ENCODE measurements at places on chromosomes 4 and X.

DNA sequence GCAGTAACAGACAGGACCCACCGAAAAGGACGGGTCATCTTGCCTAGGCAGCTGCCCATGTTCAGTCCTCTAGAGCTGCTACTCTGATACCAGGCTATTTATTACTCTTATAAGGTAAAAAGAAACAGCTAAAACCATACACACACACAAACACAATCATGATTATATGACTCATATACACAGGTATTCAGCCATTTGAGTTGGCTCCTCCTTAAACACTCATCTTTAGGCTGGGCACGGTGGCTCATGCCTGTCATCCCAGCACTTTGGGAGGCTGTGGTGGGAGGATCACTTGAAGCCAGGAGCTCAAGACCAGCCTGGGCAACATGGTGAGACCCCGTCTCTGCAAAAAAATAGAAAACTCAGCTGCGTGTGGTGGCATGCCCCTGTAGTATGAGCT, 76.6 kb downstream of the F11 start:
- no peak for DNase-seq

GRCh38 chrX:132704769-132705168, 215.9 kb upstream of the MBNL3 start:
- no peak for DNase-seq

DNA sequence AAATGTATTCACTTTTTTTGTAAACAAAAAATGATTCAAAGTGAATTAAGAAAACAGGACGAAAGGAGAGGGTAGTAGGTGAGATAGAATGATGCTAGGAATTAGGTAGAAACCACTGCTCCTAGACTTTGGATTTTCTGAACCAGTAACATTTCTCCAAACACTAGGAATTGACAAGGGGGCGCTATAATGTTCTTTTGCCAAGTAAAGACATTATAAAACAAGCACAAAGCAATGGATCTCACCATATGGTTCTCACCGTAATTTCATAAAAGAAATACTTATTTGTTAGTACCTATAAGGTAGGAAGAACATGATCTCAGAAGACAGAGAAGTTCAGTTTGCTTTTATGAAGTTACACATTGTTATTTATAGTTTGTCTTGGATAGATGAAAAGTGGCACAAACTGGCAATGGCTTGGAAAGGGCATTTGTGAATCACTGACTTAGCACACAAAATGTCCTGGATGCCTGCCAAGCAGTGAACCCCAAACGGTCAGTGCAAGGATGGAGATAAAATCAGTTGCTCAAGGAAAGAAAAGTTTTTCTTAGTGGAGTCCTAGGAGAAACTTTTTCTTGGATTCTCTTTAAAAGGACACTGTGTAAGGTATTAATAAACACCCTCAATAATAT, 8.1 kb upstream of the TBC1D1 start:
- no peak for DNase-seq

- DNase-seq, result no peak
These were observed 27.3 kb downstream of the COL25A1 start for GRCh38 chr4:109275066-109275745.

DNA sequence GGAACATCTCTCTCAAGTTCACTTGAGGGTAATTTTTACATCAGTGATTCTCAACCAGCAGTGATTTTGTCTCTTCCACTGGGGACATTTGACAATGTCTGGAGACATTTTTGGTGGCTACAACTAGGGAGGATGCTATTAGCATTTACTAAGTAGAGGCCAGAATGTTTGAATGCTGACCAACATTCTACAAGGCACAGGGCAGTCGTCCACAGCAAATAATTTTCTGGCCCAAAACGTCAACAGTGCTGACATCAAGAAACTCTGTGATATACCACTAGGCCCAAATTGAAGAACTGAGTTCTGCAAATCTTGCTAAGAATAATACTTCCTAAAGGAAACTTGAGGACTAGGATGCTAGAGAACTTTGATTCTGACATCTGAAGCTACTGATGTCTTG, 7.1 kb downstream of the KLKB1 start:
- DNase-seq, result no peak

DNA sequence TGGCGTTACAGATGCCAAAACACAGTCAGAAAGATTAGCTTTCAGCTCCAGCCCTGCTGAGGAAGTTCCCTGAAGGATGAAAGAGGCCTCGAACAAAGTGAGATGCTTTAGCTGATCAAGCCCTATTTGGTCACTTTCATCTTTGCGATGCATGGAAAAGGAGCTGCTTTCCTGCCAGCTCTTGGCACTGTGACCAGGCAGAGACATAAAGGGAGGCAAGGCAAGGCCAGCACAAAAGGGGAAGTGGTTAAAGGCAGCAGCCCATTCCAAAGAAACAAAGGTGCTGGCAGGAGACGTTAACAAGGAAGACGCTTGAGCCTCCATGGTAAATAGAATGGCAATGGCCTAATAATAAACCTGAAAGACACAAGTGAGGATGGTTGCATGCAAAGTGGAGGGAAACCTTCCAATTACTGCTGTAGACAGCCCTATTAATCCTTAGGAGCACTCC, 617.1 kb upstream of the INTU start:
- no peak for DNase-seq

DNA sequence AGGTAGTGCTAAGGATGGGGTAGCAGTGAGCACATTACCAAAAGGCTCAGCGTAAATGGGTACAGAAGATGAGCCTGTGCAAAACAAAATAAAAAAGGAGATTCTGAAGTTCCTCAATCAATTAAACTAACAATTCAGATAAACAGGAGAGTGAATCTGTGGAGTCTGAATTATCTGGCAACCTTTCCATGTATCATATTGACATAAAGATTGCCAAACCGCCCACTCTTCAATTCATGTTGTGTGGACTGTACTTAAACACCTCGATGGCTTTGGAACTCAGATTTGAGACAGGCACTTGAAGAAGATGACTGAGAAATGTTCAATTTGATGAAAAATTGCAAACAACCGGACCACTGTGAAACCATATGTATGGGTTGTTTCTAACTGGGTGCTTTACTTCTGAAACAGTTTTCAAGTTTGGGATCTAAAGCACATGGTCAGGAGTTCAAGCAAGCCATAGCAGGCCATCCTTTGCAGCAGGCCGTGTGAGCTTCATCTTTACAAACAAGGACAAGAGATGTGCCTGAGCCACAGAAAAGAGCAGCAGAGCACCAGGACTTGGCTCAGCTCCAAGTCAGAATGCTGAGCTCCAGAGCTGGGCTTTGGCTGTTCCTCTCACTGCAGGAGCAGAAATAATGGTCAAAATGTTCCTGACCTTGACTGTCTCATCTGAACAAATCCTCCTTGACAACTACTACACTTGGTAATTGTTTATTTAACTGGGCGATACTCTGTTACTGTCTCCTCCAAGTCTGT, 108.1 kb downstream of the MGST2 start:
- no peak for DNase-seq

- DNase-seq, result no peak
These were observed 502.5 kb downstream of the GRXCR1 start for GRCh38 chr4:43394976-43395375.

- DNase-seq, result no peak
These were observed 16.3 kb upstream of the FAT1 start for GRCh38 chr4:186739802-186740434.

- peak; percentile 11 for DNase-seq
These were observed 35.7 kb downstream of the APOO start for GRCh38 chrX:23871905-23872546.

DNA sequence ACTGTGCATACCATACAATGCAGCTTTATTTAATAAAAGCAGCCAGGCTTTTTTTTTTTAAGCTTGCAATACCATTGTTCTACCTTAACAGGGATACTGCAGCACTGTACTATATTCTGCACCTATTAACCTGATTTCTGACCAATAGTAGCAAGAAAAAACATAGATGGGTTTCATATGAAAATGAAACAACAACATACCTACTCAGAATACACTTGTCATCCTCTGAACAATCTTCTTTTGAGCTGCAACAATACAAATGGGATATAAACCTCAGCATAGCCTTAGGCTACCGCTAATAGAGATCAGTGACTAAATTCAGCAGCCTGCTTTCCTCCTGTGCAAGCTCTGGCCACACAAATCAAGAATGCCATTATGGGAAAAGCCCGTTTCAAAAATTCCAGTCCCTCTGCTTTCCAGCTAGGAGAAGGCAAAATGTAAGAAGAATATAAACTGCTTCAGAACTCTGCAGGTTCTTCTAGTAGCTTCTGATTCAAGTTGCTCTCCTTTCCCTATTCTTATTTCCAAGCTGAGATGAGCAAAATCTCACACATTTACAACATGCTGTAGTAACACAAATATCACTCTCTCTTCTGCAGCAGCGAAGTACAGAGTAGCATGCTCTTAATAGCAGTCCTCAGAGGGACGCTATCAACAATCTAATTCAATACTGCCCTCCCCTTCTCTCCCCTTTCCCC, 143.4 kb downstream of the KLHL13 start:
- DNase-seq, result no peak

DNA sequence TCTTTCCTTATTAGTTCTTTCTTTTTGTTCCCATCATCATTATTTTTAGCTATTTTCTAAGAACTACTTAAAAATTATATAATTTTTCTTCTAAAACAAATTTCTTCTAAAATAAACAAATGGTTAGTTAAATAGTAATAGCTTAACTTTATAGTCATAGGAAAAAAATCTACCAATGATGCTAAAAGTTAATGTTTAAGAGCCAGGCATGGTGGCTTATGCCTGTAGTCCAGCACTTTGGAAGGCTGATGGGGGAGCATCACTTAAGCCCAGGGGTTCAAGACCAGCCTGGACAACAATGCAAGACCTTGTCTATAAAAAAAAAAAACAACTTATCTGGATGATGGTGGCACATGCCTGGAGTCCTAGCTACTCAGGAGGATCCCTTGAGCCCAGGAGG, 127.1 kb upstream of the ANXA3 start:
- DNase-seq, result no peak

DNA sequence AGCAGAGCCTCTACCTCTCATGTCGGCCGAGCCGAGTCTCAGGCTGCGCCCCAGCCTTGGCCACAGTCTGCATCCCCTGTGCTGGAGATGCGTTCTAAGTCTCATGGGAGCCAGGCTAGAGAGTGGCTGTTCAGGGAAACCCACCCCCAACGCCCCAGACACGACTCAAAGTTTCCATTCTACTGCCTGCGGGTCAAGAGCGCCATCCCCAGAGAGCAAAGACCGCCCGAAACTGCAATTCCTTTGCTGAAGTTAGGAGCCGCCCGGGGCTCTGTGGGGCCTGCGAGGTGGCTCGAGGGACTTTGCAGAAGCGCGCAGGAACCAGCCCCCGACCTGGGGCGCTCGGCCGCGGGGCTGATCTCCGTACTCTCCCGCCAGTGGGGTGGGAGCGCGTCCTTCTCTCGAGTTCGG, 10.0 kb upstream of the ELF4 start:
- no peak for DNase-seq

DNA sequence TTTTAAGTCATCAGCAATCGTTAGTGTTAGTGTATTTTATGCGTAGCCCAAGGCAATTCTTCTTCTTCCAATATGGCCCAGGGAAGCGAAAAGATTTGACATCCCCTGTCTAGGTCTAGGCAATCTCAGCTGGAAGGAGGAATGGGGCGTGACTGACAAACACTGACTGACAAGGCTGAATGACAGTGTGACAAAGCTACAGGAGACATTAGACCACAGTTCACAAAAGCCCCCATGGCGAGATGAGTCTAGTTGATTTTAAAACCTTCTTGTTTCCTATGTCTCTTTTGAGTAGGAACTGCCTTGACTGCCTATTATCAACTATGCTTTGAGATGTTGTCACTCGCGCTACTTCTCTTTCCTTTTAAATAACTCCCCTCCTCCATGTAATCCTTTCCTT, 42.3 kb downstream of the QRFPR start:
- DNase-seq, result no peak

- peak; percentile 9 for DNase-seq
These were observed 29.1 kb downstream of the PPP2R2C start for GRCh38 chr4:6443035-6444023.

- DNase-seq, result no peak
These were observed 3.4 kb upstream of the PCDH7 start for GRCh38 chr4:30716681-30717207.

- DNase-seq, result no peak
These were observed 292.9 kb downstream of the TLL1 start for GRCh38 chr4:166165829-166166420.

GRCh38 chr4:107034996-107035818, 906 bp downstream of the DKK2 start:
- DNase-seq, result no peak

DNA sequence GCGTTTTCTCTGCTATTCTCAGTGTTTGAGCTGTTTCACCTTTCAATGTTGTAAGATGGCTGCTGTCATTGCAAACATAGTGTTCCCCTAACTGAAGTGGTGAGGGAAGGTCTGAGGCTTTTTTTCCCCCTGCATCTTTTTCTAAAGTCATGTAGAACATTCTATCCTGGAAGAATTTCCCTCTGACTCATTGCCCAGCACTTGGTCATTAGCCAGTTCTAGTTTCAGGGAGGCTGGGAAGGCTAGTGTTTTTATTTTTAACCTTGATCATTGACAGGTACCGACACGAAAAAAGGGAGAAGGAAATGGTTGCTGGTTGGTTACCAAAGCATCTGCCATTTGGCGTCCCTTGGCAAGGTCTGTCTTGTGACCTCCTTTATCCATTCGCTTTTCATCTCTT, 6.6 kb downstream of the LANCL3 start:
- no peak for DNase-seq

GRCh38 chr4:62004881-62005280, 804.8 kb downstream of the ADGRL3 start:
- DNase-seq, result no peak

- no peak for DNase-seq
These were observed 20.1 kb downstream of the CPZ start for GRCh38 chr4:8612646-8613045.

DNA sequence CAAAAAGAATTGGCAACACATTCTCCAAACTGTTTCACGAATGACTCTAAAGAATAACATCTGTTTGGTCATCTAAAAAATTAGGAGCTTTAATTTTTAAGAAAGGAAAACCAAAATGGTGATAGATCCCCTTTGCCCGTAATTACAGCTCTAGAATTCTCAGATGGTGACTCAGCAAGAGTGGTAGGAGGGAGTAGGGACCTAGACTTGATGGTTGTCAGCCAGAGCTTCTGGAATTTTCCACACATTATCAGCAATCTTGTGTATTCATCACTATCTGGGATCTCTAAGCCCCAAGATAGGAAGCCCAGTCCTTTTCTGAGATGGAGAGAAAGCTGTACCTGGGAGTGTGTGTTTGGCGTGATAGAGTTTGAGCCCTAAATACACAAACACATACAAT, 103.9 kb upstream of the RAB40AL start:
- no peak for DNase-seq

GRCh38 chr4:6469144-6469543, 3.3 kb downstream of the PPP2R2C start:
- no peak for DNase-seq

GRCh38 chr4:67861513-67861912, 22.3 kb downstream of the TMPRSS11D start:
- no peak for DNase-seq

Data from CD4-positive, alpha-beta T cell treated with Interleukin-1 beta for 1 hour (primary cell).